ENCODE measurements at places on chromosomes 6 and 20.
A peak's percentile ranks its signal among the peaks of the same experiment; 100 is the strongest.

GRCh38 chr20:43765916-43766315, 39.1 kb upstream of the GTSF1L start:
- no peak for DNase-seq

- DNase-seq, result no peak
Observed at GRCh38 chr6:14664112-14664601, 546.6 kb downstream of the CD83 start.

- no peak for DNase-seq
Observed at GRCh38 chr6:138509371-138509770, 10.1 kb upstream of the NHSL1 start.

- DNase-seq, result peak; percentile 35
Observed at GRCh38 chr6:160042788-160043301, 74.0 kb downstream of the IGF2R start.
